Thyroid gland (tissue), 4 donors: ENCODE measurements at places on chromosomes 7 and 10. TPM values are rescaled to one million over a fixed set of nuclear protein-coding genes. Genes with fewer than 3 reads are reported as not detected.
A peak's percentile ranks its signal among the peaks of the same experiment; 100 is the strongest.

DNA sequence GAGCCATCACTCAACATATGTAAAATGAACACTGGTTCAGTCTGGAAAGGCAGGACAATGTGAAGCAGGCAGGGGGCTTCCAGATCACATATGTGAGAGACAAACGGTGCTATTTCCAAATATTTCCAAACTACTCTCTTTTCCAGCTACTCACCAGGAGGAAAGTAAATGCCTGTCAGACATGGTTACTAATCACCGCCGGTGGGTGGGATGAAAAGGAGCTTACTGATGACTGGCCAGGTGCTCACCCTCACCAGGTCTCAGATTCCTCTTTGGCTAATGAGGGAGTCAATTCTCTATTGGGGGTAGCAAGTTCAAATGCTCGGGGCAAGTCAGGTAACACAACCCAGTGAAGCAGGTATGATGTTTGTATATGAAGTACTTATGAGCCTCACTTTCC, 9.7 kb upstream of the MSMB start:
- DNase-seq = no peak

- no peak for DNase-seq
These were observed 92.0 kb upstream of the CDC14C start for GRCh38 chr7:48832303-48832845.

DNA sequence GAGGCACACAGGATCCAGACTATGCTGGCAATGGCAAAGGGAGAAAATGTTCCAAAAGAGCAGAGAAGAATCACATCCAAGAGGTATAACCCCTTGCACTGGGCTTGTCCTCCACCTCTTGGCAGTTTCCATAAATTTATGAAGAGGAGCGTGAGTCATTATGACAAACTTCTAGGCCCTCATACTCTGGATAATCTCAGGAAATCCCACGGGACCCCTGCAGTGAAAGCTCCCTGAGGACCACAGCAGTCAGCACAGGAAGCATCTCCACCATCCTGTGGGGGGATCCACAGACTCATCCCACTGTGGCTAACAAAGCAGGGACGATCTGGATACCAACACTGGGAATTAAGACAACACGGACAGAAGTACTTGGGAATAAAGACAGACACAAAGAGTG, 30.3 kb upstream of the GPAM start:
- no peak for DNase-seq

DNA sequence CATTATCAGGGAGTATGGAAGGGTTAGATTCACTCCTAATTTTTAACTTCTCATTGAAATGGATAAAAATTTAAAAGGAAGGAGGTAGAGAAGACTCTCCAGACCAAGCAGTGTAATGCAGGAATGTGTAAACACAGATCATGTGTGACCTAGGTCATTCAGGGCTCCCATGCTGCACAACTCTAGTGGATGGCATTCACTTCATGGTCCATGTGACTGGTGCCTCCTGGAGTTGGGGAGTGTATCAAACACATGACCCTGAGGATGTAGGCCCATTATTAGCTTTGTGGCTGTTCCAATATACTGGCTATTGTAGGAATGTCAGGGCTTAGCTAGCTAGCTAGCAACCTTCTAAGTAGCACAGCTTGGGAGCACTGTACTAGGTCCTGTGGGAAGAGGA, 109.9 kb downstream of the SLC25A13 start:
- no peak for DNase-seq

- DNase-seq = no peak
These were observed 21.6 kb downstream of the ENO4 start for GRCh38 chr10:116870949-116871348.

GRCh38 chr10:11782793-11783557, 40.2 kb upstream of the PROSER2 start:
- no peak for DNase-seq

- no peak for DNase-seq
These were observed 67.8 kb upstream of the NMT2 start for GRCh38 chr10:15236340-15236739.

DNA sequence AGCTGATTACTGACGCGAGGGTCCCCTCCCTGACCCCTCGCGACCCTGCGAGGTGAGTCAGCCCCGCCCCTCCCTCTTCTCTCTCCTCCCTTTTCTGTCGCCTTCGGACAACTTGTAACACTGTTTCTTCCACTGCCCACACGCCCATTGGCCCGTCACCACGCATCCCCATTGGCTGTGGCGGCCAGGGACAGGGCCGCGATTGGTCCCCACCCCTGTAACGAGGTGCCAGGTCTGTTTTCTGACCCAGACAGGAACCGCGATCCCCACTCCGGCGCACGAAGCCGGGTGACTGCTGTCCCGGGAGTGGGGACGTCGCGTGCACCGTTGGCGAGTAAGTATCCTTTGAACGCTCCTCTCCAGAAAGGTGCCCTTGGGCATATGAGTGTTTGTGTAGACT, at the start of gene STRA8:
STRA8 (plus strand) TSS at position 269 of the 400 bp plus-strand sequence. CDS start 6,687 bp downstream, outside the sequence.
- no peak for DNase-seq

- no peak for DNase-seq
These were observed 132.1 kb downstream of the MACC1 start for GRCh38 chr7:20085086-20085485.

GRCh38 chr10:62690703-62691102, 113.8 kb upstream of the ADO start:
- DNase-seq = no peak

DNA sequence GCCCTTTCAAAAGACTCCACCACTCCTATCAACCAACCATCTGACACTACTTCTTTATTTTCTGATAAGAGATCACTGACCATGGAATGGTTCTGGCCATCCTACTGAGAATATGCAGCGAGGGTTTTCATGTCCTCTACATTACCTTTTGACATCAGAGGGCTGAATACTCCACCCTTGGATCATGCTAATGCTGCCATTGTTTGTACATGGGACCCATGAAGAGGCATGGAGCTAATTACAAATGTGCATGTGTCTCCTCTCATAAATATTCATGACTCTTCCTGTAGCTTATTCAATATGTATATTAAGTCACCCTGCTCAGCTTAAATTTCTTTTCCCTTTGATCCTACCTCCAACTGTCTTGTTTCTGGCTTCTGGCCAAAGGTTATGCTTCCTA, 1065.8 kb upstream of the GHITM start:
- DNase-seq = no peak

- no peak for DNase-seq
These were observed 18.7 kb downstream of the ZMIZ2 start for GRCh38 chr7:44767134-44767911.

DNA sequence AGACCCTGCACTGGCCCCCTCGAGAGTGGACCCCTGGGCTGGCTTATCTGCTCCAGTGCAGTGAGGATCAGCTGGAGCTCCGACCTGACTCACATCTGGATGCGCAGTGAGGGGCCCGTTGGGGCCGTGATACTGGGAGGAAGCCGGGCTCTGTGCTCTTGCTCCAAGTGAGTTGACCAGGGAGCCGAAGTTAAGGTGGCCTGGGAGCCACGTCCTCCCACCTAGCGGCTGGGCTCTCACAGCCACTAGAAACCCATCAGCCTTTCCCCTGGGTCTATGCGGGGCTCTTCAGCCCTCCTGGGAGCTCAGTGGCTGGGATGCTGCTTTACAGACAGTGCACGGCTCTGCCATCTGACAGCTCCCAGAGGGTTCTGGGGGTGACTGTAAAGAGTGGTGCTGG, 9.1 kb downstream of the ALKBH4 start:
- DNase-seq = no peak

- peak; percentile 69 for DNase-seq
These were observed 111.8 kb downstream of the OAT start for GRCh38 chr10:124306922-124307371.

- no peak for DNase-seq
These were observed 172.6 kb upstream of the VIPR2 start for GRCh38 chr7:159317294-159317693.

DNA sequence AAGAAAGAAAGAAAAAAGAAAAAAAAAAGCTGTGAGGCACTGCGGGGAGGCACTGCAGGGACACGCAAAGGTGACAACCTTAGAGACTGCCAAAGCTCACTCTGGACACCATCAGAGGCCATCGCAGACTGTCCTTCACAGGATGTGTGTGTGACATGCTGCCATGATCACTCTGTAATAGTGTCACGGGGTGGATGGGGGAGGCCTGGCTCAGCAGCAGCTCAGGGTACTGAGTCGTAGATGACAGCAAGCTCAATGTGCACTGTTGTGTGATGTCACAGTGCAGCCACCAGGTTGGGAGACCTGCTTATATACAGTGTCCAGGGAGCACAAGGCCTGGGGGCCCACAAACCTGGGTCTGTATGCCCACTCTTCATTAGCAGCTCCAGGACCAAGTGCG, 83.3 kb downstream of the SLIT1 start:
- DNase-seq = no peak

GRCh38 chr10:132282667-132283603, 24.8 kb downstream of the STK32C start:
- DNase-seq = no peak

DNA sequence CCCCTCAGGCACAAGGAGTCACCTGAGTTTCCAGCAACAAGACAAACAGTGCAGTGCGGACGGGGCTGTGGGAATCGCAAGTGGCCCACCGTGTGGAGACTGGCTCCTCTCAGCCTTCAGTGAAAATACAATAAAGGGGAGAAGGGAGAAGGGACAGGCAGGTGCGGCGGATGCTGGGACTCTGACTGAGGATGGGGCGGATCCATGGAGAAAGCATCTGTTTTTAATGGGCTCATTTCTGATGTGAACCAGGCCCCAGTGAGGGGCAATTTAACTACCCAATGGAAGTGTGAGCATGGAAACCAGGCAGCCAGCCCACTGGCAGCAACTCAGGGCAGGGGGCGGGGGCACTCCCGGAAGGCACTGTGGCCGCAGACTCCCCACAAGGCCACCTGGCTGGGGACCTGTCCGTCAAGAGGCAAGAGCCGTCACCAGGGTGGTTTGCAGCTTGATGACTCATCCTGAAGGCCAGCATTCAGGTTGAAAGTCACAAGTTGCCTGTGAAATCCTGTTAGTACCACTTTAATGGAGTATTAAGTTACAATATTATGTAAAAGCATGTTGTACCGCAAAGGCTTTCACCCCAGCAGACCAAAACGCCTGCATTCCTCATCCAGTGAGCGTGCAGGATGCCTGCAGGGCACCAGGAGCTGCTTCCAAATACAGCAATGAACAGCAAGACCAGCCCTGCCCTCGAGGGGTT, 476.4 kb downstream of the PTPRN2 start:
- DNase-seq = no peak

DNA sequence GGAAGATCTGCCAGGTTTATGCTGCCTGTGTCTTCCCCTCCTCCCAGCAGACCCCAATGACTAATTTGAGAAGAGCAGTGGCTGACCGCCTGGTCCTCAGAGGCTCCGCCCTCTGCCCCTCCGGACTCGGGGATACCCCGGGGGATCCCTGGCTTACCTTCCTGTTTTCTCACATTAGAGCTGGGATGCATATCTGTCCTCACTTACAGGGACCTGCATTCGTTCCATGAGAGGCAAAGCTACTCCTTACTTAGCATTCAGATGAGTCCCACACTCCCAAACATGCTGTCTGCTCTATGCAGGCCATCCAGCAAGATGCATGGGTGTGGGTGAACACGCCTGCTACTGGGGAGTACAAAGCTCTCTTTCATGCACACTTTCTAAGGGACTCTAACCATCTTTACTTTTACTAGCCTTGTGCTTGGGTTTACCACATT, 24.0 kb downstream of the VOPP1 start:
- no peak for DNase-seq

DNA sequence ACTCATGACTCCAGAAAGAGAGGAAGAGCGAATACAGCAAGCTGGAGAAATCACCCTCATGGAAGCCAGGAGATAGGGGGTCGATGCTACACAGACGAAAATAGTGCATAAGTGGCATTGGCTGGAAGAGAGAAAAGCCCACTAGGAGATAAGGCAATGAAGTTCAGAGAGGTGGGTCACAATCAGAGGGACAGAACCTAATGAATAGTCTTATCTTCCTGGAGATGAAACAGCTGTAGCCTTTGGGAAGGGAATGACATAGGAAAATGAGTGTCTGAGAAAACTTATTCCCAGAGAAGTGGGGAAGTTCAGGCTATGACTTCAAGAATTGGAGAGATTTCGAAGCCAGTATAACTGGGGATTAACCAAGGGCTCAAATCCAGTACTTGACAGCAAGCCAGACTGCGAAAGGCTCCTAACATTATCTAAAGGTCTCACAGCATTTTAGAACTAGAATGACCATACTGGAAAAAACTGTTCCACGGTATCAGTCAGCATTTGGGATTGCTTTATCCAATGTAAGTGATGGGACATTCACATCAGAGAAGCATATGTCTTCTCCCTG, 211.1 kb downstream of the ZNF365 start:
- DNase-seq = no peak

DNA sequence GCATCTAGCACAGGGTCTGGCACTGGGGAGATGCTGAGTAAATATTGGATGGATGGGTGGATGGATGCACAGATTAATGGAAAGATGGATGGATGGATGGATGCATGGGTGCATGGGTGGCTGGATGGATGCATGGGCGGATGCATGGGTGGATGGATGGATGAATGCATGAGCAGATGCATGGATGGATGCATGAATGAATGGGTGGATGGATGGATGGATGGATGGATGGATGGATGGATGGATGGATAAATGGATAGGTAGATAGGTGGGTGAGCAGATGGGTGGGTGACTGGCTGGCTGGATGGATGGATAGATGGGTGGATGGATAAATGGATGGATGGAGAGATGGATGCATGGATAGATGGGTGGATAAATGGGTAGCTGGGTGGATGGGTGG, 5.7 kb downstream of the PAX4 start:
- DNase-seq = no peak

DNA sequence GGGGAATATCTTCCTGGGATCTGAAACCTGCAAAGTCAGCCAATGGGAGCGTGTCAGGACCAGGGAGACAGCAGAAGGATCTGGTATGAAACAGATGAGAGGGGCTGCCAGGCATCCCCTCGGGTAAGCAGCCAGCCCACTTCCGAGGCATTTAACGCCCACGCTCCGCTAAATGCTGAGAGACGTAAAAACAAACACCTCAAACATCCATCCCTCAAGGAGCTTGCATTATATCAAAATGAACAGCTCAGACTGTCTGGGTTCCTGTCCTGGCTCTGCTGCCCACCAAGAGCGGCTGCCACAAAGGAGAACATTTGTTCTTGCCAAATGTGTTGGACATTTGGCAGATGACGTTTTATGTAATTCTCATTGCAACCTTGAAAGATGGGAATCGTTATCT, 7.0 kb upstream of the SERPINE1 start:
- no peak for DNase-seq

ASIC3 gene
- 2.6 TPM for total RNA-seq

CCDC146 gene
- total RNA-seq = 43.8 TPM

PRLHR gene
- total RNA-seq = not detected

IPMK gene
- total RNA-seq = 11.7 TPM

DRGX gene
- total RNA-seq = not detected

AKR1B15 gene
- total RNA-seq = not detected

ZNF425 gene
- 12.8 TPM for total RNA-seq

GSTO1 gene
- 93.7 TPM for total RNA-seq

ADARB2 gene
- not detected for total RNA-seq

IFIT2 gene
- total RNA-seq = 3.4 TPM
